Fibroblast of villous mesenchyme (primary cell): ENCODE measurements at places on chromosomes 12 and 14. TPM values are rescaled to one million over a fixed set of nuclear protein-coding genes. Genes with fewer than 3 reads are reported as not detected.
A peak's percentile ranks its signal among the peaks of the same experiment; 100 is the strongest.

DNA sequence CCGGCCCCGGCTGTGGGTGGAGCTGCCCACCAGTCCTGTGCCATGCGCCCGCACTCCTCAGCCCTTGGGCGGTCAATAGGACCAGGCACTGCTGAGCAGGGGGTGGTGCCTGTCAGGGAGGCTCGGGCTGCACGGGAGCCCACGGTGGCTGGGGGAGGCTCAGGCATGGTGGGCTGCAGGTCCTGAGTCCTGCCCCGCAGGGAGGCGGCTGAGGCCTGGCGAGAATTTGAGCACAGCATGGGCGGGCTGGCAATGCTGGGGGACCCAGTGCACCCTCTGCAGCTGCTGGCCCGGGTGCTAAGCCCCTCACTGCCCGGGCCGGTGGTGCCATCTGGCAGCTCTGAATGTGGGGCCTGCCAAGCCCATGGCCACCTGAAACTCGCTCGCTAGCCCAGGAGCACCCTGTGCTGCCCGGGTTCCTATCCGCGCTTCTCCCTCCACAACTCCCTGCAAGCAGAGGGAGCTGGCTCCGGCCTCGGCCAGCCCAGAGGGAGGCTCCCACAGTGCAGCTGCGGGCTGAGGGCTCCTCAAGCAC lies 1371.1 kb downstream of the FSCB start:
- DNase-seq = no peak

GRCh38 chr14:49939884-49940510 lies 47.1 kb downstream of the ARF6 start:
- DNase-seq = no peak

GRCh38 chr14:105647784-105648608 lies 121.6 kb downstream of the TMEM121 start:
- no peak for DNase-seq

DNA sequence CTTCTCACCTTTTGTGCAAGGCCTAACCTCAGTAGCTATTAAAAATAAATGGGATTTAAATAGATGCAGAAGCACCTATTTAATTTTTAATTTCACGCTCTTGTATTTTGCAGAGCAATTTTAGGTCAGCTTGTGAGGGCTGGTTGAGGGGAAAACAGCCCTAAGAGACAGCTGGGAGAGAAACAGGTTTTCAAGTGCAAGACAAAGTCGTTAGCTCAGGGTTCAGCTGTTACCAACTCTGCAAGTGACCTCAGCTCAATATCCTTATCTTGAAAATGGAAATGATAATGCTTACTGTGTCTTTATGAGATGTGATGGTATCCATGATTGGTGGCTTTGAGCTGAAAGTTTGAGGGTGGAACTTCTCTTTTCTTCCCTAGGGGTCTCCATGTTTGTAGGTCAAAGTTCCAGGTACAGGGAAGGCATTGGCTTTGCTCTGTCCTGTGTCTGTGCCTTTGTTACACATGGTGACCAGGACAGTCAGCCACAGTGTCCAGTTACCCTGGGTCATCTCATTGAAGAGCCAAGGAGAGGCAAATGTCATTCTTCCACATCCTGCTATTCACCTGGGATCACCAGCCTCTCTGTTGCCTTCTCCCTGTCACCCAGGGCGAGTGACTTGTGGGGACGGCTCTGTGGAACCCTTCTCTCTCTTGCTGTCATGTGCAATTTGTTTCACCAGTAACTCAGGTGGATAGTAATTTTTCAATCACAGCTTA lies 100.3 kb downstream of the SAMD4A start:
- no peak for DNase-seq

GRCh38 chr12:9344541-9344940 lies 136.3 kb upstream of the PZP start:
- peak; percentile 38 for DNase-seq

DNA sequence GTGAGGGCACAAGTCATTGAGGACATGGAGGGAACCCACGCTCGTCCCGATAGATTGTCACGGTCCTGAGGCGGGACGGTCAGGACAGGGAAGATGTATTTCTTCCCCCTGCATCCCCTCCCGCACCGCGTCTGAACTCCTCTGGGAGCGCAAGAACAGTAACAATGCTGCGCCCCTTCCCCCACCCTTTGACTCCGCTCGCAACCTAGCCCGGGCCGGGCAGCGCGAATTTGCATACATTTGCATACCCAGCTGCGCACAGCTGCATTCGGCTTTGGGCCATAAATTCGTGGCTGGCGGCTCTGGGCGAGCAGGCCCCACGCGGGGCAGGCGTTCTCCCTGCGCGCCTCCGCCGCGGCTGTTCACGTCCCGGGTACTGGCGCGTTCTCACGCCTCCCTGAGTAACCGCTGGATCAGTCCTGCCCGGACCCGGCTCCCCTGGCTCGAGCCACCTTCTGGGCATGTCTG lies 29.0 kb upstream of the SMUG1 start:
- peak; percentile 21 for DNase-seq

DNA sequence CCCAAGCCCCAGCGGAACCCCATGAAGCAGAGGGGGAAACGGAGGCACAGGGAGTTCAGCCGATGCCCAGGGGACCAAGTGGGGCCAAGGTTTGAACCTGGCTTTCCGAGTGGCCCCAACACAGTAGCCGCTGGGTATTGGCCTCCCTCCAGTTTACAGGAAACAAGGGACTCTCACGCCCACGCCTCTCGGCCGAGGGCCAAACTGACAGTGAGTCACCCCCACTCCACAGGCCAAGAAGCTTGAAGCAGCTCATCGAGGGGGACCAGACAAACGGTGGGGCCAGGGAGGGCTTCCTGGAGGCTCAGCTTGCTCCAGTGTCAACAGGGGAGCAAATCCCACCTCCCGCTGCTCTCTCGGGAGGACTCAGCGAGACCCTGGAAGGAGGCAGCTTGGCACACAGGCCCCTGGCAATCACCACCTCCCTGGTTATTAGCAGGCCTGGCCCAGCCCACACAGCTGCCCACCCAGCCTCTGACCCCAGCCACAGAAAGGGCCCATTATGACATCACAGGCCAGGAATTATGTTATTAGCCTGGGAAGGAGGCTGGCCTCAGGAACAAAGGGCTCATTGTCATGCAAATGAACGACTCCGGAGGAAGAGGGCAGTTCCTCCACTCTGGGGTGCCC lies 54.6 kb downstream of the NCOR2 start:
- peak; percentile 95 for DNase-seq

- DNase-seq = no peak
These were observed 336.8 kb downstream of the NAV3 start for GRCh38 chr12:78167510-78167909.

GRCh38 chr14:61304688-61305087 lies 16.7 kb upstream of the PRKCH start:
- DNase-seq = no peak

DNA sequence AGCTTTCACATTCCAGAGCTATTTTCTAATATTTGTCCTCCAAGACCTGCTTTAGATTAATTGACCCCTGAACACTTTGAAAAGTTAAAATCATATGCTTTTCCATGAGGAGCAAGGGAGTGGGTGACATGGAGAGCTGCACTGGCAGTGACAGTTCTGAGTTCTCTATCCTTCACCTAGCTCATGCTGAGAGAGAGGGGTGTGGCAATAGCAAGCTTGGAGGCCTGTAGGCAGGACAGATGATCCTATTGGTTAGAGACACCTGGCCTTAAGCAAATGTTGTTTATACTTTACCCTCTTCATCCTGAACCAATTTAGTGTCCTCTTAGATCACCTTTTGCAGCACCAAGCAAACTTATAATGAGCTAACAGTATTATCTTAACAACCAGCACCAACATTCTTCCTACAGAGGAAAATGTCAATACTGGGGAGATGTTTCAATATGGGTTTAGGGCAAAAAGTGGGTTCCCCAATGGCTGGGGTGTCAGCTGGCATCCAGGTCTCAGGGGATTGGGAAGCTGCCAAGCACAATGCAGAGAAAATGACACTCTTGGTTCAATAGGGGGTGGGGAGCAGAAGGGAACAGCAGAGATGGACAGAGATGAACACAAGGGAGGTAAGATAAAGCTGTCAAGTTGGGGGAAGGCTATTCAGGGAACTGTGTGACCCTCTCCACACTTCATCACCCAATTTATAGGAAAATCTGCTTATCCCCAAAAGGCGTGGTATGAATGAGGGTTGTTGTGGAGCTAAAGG lies 37.0 kb upstream of the PPM1H start:
- DNase-seq = no peak

DNA sequence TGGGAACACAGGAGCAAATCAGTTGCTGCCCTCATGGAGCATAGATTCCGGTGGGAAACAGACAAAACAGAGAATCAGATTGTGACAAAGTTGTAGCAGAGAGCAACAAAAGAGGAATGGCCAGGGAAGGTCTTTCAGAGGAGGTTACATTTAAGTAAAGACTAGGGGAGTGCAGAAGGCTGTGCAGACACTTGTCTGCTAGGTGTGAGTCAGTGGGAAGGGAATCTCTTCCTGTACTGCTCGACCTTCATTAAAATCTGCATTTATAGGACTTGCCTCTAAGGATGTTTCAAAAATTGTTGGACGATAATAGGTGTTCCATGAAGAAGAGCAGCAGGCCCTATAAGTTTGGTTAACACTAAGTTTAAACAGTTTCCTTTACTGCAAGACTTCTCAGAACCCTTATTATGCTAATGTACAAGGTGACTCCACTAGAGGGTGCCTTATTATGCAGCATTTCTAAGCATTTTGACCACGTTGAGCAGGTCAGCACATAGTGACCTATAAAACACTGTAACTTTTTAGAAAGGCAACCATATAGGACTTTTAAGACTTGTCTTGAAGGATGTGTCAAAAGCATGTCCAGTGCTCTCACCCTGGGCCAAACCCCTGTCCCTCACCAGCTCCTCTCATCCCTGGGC lies 91.8 kb upstream of the RIC8B start:
- DNase-seq = peak; percentile 56

DNA sequence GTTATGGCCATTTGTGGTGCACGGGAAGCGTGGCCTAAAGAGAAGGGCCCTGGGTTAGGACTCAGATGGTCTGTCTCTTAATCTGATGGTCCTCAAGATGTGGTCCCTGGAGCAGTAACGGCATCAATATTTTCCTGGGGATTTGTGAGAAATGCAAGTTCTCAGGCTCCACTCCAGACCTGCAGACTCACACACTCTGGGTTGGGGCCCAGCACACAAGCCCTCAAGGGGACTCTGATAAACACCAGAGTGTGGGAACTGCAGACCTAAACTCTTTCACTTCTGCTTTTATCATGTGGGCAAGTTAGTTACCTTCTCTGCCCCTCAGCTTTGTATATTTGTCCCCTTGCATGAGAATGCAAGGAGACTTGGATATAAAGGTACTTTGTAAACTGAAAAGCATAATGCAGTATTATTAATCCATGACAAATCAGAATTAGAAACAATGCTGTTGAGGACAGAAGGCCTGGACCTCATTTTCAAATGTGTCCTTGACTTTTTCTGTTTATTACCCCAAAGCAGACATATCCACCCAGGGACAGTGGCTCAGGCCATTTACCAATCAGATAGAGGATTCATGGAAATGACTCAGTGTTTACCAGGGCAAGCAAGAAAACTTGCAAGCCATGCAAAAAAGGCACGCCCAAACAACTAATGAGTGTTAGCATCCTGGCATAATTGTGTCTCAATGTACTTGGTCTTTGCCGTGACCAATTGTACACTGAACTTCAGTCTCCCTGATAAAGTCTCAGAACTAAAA lies 157.0 kb downstream of the ASCL1 start:
- DNase-seq = no peak

GRCh38 chr14:79613625-79614024 lies 597.7 kb downstream of the DIO2 start:
- DNase-seq = no peak

DNA sequence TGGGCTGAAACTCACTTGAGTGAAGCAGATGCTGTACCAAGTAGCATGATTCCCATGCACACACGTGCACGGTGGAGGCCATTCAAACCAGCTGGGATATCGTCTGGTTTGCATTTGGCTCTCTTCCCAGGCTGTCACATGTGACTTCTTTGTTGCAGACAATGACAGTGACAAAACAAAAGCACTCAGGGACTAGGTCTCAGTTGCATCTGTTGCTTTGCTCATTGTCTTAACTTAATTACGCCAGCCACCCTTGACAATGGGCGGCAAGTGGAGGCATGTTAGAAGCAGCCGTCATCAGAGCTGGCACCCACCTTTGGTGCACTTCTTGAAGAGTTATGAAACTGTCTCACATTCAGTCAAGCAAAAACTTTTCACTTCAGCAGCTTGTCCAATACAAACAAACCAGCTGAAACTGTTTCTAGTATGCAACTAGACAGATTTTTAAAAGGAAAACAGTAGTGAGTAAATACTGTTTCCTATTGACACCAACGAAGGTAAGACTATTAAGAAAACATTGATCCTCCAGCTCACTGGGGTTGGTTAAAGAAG lies 74.3 kb downstream of the IGF1 start:
- no peak for DNase-seq

DNA sequence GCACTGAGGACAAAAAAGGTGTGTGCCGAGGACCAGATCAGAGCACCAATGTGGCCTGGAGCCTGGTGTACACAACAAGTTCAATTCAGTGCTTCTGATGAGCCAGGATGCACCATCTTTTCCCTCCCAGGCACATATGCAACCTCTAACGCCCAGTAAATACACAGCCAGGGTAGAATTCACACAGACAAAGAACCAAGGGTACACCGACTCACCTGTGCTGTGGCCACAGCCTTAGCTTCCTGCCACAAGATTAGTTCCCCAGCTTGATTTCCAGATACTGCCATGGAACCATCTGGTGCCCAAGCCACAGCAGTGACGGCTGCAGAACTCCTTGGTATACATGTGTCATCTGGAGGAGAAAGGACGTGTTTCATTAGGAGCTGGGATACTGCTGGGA lies 29.4 kb downstream of the PARP2 start:
- DNase-seq = no peak

GRCh38 chr12:28459481-28459880 lies 269.2 kb downstream of the CCDC91 start:
- no peak for DNase-seq

DNA sequence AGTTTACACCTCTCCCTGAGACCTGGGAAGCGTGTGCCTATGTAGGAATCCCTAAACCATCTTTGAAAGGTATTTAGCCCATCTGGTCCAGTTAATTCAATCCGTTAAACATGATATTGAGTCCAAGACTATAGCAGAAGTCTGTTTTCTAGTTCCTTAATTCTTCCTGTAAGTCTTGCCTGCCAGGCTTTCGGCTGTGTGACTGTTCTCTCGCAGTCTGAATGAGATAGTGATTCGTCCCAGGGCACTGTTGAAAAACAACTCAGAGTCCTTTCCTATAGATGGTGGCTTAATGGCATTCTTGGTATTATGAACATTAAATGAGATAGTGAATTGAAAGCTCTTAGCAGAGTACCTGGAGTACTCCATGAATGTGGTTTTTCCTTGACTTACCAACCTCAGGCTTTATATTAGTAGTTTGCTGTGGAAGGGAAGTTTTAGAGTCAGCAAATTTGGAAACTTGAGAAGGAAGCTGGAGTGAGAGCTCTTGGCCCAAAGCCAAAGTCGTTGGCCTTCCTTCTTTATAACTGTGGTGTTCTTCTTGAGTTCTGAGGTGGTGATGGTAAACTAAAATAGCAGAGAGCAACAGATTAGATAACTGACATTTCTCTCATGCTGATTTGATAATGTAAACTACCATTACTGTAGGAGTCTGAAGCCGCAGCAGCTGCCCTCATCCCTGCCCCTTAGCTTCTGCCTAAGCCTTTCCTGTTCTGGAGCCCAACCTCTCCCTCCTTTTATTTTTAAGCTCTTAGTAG lies 76.5 kb downstream of the TGFB3 start:
- DNase-seq = peak; percentile 85

The APOLD1 gene
- 9.3 and 14.7 TPM in 2 replicates for total RNA-seq

The BTBD7 gene
- total RNA-seq = 29.0 and 35.4 TPM in 2 replicates

The TSPAN19 gene
- not detected in 2 replicates for total RNA-seq

The KCNMB4 gene
- total RNA-seq = 4.2 and 7.3 TPM in 2 replicates

The CYP27B1 gene
- total RNA-seq = 0.97 and 3.0 TPM in 2 replicates

The CLBA1 gene
- total RNA-seq = 5.8 and 6.9 TPM in 2 replicates
